ENCODE measurements at places on chromosomes 6 and 20.

- DNase-seq = no peak
- H3K27me3 ChIP-seq = no peaks in the 10 kb centered on the region
- no peaks in the 10 kb centered on the region for H3K4me1 ChIP-seq
Measured at GRCh38 chr6:63554782-63555181, 17.5 kb upstream of the LOC128125822 start.

DNA sequence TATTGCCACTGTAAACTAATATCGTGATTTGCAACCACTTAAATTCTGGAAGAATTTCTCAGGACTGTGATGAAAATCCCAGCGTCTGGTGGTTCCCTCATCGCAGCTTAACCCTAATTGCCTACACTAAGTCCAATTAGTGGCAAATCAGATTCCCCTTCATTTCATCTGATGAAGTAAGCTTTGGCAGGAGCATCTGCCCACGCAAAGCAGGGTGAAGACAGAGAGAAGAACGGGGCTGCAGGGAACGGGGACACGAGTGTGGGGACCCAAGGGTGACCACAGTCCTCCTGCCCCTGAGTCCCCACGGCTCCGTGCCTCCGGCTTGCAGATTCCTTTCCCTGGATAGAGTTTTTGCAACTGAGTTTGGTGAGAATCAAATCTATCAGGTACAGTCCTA is 159.5 kb downstream of the LY86 start:
- no peak overlapping the region for H3K4me3 ChIP-seq
- H3K36me3 ChIP-seq = no peaks in the 10 kb centered on the region
- no peak for DNase-seq

- H3K36me3 ChIP-seq = no peaks in the 10 kb centered on the region
- peak within 1 kb of the TSS; percentile 42 for H3K4me3 ChIP-seq
- H3K4me1 ChIP-seq = peaks cover 21% of the 10 kb centered on the region
- H3K27me3 ChIP-seq = no peaks in the 10 kb centered on the region
Measured at GRCh38 chr6:111087106-111087835, at the start of gene SLC16A10. TSS of gene SLC16A10 (plus strand) at chr6:111087503. CDS start at chr6:111087753, 250 bp downstream.

GRCh38 chr6:42947950-42948349 is 12.6 kb upstream of the GNMT start:
- no peaks in the 10 kb centered on the region for H3K4me1 ChIP-seq
- no peaks in the 10 kb centered on the region for H3K36me3 ChIP-seq
- no peak for DNase-seq

DNA sequence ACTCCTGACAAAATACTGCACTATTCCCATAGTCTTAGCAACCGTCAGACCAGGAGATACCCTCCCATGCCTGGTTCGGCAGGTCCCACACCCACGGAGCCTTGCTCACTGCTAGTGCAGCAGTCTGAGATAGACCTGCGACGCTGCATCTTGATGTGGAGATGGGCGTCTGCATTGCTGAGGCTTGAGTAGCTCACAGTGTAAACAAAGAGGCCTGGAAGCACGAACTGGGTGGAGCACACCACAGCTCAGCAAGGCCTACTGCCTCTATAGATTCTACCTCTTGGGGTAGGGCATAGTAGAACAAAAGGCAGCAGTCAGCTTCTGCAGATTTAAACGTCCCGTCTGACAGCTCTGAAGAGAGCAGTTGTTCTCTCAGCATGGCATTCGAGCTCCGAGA is 25.4 kb downstream of the TMEM244 start:
- peak; percentile 6 for DNase-seq
- no peaks in the 10 kb centered on the region for H3K27me3 ChIP-seq
- no peak overlapping the region for H3K27ac ChIP-seq

DNA sequence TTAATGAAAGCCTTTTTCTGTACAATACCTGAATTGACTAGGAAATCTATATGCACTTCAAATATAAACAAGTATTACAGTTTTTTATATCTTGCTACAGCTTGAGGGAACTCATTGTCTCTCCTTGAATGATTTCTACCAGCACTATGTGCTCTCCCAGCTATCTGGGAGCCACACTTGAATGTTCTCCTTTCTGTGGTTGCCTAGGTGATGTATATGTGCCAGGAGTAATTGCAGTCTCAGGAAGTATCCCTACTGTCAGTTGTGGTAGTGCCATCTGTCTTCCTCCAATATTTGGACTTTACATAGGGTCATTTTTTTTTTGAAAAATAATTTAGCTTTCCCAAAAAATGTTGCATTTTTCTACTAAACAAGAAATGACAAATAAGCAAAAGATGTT is 288.0 kb upstream of the PLCB4 start:
- no peak for DNase-seq
- H3K4me1 ChIP-seq = no peaks in the 10 kb centered on the region
- no peak overlapping the region for H3K27ac ChIP-seq
- H3K27me3 ChIP-seq = no peaks in the 10 kb centered on the region
- H3K36me3 ChIP-seq = no peaks in the 10 kb centered on the region

- no peaks in the 10 kb centered on the region for H3K4me1 ChIP-seq
- H3K27ac ChIP-seq = no peak overlapping the region
- peaks cover 99% of the 10 kb centered on the region for H3K36me3 ChIP-seq
- DNase-seq = no peak
- no peak overlapping the region for H3K4me3 ChIP-seq
- no peaks in the 10 kb centered on the region for H3K27me3 ChIP-seq
Measured at GRCh38 chr20:37209661-37210314, 30.4 kb upstream of the MROH8 start.

- no peak overlapping the region for H3K27ac ChIP-seq
Measured at GRCh38 chr6:4403828-4404227, 268.5 kb upstream of the ECI2 start.

DNA sequence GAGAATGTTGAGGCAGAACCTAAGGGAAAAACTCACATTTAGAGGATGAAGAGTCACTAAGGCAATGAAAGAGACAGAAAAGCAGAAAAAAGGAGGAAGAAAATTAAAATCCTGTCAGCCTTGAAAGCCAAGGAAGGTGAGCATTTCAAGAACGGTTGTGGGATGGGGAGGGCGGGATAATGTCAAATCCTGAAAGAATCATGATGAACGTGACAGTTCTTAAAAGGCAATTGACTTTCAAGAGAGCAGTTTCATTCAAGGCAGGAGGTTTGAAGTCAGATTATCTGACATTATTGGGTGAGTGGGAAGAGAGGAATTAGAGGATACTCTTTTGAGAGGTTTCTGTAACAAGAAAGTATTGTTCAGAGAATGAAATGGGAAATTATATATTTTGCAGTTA is 284.5 kb downstream of the ADGRB3 start:
- no peak overlapping the region for H3K27ac ChIP-seq
- no peaks in the 10 kb centered on the region for H3K36me3 ChIP-seq
- no peaks in the 10 kb centered on the region for H3K27me3 ChIP-seq
- no peaks in the 10 kb centered on the region for H3K4me1 ChIP-seq
- no peak overlapping the region for H3K4me3 ChIP-seq

GRCh38 chr6:109325400-109325801 is 56.9 kb downstream of the CD164 start:
- H3K27ac ChIP-seq = no peak overlapping the region
- H3K27me3 ChIP-seq = no peaks in the 10 kb centered on the region

DNA sequence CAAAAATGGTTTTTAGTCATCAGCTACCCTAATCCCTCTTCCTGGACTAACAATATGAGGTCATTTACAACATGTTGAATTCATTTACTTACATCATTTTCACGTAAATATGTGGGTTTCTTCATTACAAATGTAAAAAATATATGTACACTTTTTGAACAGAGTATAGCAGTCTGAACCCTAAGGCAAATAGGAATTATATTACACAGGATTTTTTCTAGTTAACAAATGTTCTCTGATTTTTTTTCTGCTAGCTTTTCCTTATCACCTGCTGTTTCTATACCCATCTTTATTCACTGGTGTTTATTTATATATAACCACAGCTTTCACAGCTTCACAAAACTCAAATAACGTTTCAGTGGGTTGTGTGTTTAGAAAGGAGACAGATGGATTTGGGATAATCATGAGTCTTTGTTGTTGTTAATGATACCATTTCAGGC is 21.0 kb upstream of the CD2AP start:
- no peaks in the 10 kb centered on the region for H3K27me3 ChIP-seq
- no peak overlapping the region for H3K27ac ChIP-seq
- no peak for DNase-seq
- no peak overlapping the region for H3K4me3 ChIP-seq
- no peaks in the 10 kb centered on the region for H3K36me3 ChIP-seq

DNA sequence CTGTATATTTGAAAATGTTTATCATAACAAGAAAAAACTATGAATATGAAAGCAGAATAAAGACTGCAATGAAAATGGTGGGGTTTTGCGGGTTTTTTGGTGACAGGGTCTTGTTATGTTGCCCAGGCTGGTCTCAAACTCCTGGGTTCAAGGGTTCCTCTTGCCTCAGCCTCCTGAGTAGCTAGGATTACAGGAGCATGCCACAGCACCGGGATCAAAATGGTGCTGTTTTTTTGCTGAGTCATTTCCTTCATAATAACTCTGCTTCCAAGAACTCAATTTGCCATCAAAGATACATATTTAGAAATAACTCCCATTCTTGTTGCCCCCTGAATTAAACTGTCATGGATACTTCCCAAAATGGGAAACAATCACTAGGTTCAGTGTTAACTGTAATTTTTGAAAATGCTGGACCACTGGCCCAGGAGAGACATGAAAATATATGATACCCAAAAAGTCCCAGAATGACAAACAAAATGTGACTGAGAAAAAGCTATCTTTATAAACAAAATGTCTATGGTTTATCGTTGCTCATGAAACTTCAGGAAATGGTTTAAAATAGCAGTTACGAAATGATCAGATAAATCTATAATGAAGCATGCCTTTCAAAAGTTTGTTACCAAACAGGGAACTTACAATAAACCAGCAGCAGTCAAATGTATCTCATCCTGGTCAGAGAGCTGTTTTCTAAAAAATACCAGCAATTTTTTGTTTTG is 32.2 kb downstream of the ILRUN start:
- H3K27ac ChIP-seq = peak overlapping the region; percentile 75
- H3K36me3 ChIP-seq = no peaks in the 10 kb centered on the region
- H3K4me1 ChIP-seq = peaks cover 44% of the 10 kb centered on the region
- no peak overlapping the region for H3K4me3 ChIP-seq
- no peak for DNase-seq

GRCh38 chr20:44324343-44324742 is 12.5 kb upstream of the R3HDML start:
- H3K27me3 ChIP-seq = peaks cover 8% of the 10 kb centered on the region
- no peaks in the 10 kb centered on the region for H3K36me3 ChIP-seq
- H3K27ac ChIP-seq = no peak overlapping the region
- peak; percentile 25 for DNase-seq
- no peak overlapping the region for H3K4me3 ChIP-seq

DNA sequence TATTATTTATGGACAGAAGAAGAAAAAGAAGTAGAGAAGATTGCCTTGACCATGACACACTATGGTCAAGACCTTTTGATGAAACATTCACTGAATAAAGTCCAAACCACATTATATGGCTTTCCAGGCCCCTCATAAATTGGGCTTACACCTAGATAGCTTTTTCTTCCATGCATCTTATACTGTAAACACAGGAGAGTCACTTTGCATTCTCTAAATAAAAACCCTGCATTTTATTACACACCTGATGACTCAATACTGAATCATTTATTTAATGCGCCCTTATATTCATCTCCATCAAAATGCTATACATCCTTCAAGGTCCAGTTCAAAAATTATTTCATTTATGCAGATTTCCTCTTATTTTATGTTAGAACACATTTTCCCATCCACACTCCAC is 78.0 kb downstream of the COL21A1 start:
- H3K4me3 ChIP-seq = no peak overlapping the region
- H3K27me3 ChIP-seq = no peaks in the 10 kb centered on the region
- no peak for DNase-seq
- no peaks in the 10 kb centered on the region for H3K4me1 ChIP-seq
- H3K36me3 ChIP-seq = no peaks in the 10 kb centered on the region
- no peak overlapping the region for H3K27ac ChIP-seq

GRCh38 chr6:79783670-79784394 is 152.7 kb downstream of the SH3BGRL2 start:
- no peak overlapping the region for H3K4me3 ChIP-seq
- DNase-seq = no peak
- no peaks in the 10 kb centered on the region for H3K27me3 ChIP-seq
- no peaks in the 10 kb centered on the region for H3K36me3 ChIP-seq

GRCh38 chr20:45303586-45304463 is 2.8 kb upstream of the RBPJL start:
- DNase-seq = no peak
- no peak overlapping the region for H3K4me3 ChIP-seq
- peaks cover 18% of the 10 kb centered on the region for H3K4me1 ChIP-seq

DNA sequence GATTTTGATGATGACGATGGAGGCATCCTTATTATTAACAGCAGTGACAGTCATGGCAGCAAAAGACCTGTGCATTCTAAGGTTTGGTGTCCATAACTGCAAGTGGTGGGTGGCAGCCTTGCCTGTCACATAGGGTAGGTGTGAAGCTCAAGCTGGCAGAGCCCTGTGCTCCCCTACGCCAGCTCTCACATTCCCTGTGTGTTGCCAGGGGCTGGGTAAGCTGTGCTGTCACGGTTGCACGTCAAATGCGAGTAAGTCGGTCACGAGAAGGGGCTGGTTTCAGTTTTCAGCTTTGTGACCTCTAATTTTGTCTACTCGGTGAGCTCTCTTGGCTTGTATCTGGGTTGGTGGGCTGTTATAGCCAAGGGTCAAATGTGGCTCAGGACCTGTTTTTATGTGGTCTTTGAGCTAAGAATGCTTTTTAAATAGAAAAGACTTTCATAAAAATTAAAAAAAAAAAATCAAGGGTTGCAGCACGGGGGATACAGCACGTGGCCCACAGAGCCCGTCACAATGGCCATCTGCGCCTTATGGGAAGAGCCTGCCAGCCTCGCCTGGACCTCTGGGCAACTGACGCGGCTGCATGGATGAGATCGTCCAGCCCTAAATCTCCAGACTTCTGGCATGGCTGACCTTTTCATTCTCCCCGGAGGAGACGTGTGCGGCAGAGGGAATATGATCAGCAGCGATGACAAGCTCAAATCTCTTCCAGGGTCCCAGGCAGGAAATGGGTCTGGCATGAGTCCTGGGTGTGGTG is 148.5 kb downstream of the PHACTR3 start:
- H3K27me3 ChIP-seq = no peaks in the 10 kb centered on the region
- H3K4me1 ChIP-seq = peaks cover 16% of the 10 kb centered on the region
- H3K27ac ChIP-seq = no peak overlapping the region
- DNase-seq = no peak

All from upper lobe of left lung (tissue), 6 donors.